NCI-H460 (cell line): ENCODE measurements at places on chromosomes 11 and 22. TPM values are rescaled to one million over a fixed set of nuclear protein-coding genes. Genes with fewer than 3 reads are reported as not detected.

DNA sequence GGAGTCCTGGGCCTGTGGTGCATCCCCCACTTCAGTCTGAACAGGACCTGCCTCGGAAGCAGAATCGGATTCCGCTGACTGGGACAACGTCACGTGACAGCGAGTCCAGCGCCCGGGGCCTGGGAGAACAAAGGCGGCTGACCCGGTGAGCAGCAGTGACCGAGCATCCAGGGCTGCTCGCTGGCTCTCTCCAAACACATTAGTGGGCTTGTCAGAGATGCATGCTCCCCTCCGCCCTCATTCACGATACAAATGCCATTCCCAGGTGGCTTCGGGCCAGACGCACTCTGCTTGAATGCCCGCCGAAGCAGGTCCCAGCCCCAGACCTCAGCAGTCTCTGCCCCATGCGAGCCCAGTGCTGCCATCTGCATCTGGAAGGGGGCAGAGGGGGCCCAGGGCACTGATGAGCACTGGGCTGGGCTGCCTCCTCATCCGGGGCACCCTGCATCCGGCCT lies 91.0 kb downstream of the WNT7B start:
- no peak for DNase-seq

Gene MRGPRD
- total RNA-seq = not detected in 2 replicates

GRCh38 chr22:25935266-25936058 lies 193.5 kb downstream of the MYO18B start:
- DNase-seq = no peak

Gene SCGB1D2
- total RNA-seq = not detected in 2 replicates

DNA sequence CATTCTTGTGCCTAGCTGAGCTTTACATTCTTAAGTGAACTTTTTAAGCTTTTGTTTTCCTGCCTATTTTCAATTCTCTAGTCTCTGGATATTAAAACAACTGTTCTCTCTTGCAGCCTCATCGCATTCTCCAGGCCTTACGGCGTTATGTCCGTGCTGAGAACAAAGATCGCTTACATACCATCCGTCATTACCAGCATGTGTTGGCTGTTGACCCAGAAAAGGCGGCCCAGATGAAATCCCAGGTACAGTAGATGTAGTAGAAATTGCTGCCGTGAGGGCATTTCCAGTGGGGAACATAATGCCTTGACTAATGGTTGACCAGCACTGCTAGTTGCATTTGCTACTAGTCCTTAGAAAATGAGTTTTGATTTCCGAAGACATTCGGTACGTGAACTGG lies 29.7 kb upstream of the ST14 start:
- no peak for DNase-seq

Gene ZNF280B
- total RNA-seq = 3.1 and 3.9 TPM in 2 replicates

GRCh38 chr22:30909306-30909705 lies 59.3 kb downstream of the MORC2 start:
- DNase-seq = no peak

DNA sequence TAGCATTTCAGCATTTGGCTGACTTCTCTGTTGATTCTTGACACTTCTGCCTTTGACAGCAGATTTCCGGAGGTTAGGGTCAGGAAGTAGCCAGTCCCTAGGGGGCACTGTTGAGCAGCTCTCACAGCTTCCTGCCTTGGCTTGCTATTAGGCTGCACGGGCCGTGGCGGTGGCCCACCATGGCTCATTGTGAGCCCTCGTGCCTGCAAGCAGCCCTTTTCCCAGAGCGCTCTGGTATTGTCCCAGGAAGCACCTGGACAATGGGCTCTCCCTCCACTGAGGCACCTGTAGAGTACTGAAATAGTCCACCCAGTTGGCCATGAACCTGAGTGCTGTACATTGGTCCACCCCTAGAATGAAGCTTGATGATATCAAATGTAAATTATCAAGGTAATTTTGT lies 100.2 kb upstream of the GAL start:
- DNase-seq = no peak

DNA sequence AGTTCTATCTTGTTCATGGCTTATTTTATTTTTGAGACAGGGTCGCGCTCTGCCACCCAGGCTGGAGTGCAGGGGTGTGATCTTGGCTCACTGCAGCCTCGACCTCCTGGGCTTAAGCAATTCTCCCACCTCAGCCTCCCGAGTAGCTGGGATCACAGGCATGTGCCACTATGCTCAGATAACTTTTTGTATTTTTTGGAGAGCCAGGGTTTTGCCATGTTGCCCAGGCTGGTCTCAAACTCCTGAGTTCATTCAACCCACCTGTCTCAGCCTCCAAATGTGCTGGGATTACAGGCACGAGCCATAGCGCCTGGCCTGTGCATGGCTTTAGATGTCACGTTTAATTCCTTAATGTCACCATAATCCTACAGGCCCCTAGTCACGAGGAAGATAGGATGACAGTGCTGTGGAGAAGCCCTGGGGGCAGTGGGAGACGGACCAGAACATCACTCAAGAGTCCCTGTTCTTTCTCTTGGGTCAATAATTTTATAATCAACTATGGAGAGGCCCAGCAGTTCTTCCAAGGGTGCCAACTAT lies 99.5 kb downstream of the RDX start:
- no peak for DNase-seq
